Heart right ventricle (tissue), 16 donors: ENCODE measurements at places on chromosomes 13 and 19.

DNA sequence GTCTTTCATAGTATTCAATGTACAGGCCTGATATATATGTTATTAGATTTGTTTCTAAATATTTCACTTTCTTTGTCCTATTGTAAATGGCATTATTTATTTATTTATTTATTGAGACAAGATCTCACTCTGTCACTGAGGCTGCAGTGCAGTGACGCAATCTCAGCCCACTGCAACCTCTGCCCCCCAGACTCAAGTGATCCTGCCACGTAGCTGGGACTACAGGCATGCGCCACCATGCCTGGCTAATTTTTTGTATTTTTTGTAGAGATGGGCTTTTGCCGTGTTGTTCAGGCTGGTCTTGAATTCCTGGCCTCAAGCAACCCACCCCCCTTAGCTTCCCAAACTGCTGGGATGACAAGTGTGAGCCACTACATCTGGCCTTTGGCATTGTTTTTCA is 5.4 kb upstream of the GAS6 start:
- no peak for DNase-seq

DNA sequence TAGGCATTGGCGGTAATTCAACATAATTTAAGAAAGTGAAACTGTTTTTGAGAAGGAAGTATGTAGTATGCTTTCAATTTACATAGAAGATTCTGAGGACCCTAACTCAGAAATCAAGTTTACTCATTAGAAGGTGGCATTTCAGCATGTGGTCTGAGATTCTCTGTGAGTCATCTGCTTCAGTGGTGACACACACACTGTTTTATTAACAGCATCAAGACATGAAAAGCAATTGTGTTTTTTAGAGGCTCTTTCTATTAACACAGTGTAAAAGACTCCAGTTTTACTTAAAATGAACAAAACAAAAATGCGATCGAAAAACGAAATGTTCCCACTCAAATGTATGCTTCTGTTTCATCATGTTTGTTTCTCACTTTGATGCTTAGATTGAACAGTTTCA is 802.1 kb upstream of the SLITRK6 start:
- no peak for DNase-seq

- DNase-seq: no peak
Observed at GRCh38 chr19:47487551-47488515, 3.8 kb upstream of the KPTN start.

DNA sequence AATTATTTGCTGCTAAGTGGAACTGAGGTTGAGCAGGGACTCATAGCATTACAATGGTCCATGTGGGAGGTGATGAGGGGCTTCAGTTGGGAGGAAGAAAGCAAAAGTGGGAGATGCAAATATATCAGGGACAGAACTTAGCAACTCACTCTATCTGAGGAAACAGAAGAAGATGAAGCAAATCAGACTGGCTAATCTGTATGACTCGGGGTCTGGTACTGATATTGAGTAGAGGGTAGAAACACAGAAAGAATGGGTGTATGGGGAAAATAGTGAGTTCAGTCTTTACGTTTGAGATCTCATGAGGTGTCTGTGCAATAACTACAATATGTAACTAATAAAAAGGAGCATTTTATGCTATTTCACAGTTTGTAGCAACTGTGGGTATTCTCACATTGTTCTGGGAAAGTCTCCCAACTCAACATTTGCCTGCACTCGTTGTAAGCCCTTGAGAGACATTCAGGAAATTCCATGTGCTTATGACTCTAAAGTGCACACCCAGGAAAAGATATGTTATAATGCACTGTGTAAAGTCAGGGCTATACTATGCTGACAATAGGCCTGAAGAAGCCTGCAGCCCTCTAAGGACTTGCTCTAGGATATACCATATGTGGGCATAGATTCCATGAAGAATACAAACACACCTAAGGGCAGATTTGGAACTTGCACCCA is 183.5 kb downstream of the SPRY2 start:
- DNase-seq: no peak

GRCh38 chr19:10501971-10502523 is 1.1 kb downstream of the KEAP1 start:
- peak; percentile 81 for DNase-seq

GRCh38 chr13:108728370-108728769 is 99.0 kb downstream of the MYO16 start:
- DNase-seq: no peak

DNA sequence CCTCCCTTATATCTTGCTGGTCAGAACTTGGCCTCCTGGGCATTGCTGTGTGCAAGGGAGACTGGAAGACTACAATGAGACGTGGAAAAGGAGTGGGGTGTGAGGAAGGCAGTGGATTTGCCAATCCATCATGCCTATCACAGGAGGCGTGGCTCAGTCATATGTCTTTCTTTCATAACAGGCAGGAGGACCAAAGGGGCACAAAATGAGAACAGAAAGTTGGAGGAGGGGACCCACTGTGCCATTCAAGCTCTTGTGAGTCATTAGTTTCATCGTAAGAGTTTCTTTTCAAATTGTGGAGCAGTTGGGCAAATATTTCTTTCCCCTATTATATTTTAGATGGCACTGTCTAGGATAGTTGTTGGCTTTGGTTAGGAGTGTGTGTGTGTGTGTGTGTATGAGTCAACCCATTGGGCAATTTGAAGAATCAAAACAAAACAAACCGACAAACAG is 471.5 kb downstream of the TSHZ3 start:
- DNase-seq: no peak

GRCh38 chr13:37640499-37640898 is 41.9 kb upstream of the POSTN start:
- no peak for DNase-seq

- DNase-seq: no peak
Observed at GRCh38 chr13:108787700-108788414, 158.4 kb downstream of the MYO16 start.

- no peak for DNase-seq
Observed at GRCh38 chr13:65722506-65722905, 1507.6 kb downstream of the PCDH9 start.

DNA sequence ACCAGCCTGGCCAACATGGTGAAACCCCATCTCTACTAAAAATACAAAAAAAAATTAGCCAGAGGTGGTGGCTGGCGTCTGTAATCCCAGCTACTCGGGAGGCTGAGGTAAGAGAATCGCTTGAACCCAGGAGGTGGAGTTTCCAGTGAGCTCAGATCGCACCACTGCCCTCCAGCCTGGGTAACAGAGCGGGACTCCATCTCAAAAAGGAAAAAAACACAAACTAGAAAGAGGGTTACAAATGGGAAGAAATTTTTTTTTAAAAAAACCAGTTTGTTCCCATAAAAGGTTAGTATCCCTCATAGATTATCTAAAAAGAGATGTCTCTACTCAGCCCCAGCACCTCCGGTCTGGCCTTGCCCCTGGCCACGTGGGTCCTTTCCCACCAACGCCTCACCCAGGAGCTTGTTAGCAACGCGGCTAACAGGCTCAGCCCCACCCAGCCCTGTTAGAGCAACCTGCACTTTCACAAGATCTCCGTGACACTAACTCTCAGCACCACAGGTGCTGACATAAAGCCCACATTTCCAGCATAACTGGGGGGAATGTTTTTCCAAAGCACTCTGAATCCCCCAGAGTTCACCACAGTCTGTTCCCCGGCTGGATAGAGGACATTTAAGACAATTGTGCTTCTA is 4.3 kb downstream of the DMKN start:
- DNase-seq: no peak

GRCh38 chr13:25237083-25237482 is 50.2 kb downstream of the MTMR6 start:
- DNase-seq: no peak

DNA sequence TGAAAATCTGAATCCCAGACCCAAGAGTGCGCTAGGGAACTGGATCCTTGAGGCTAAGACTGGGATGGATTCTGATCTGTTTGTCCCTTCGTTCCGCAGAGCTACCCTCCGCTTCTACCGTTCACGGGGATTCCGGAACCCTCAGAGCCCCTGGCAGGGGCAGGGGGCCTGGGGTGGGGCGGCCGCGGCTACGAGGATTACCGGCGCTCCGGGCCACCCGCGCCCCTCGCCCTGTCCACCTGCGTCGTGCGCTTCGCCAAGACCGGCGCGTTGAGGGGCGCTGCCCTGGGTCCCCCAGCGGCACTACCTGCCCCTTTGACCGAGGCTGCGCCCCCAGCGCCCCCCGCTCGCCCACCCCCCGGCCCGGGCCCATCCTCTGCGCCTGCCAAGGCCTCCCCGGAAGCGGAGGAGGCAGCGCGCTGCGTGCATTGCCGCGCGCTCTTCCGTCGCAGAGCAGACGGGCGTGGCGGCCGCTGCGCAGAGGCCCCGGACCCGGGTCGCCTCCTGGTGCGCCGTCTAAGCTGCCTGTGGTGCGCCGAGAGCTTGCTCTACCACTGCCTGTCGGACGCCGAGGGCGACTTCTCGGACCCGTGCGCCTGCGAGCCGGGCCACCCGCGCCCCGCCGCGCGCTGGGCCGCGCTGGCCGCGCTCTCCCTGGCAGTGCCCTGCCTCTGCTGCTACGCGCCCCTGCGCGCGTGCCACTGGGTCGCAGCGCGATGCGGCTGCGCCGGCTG is 7.1 kb downstream of the SPRED3 start:
- no peak for DNase-seq

DNA sequence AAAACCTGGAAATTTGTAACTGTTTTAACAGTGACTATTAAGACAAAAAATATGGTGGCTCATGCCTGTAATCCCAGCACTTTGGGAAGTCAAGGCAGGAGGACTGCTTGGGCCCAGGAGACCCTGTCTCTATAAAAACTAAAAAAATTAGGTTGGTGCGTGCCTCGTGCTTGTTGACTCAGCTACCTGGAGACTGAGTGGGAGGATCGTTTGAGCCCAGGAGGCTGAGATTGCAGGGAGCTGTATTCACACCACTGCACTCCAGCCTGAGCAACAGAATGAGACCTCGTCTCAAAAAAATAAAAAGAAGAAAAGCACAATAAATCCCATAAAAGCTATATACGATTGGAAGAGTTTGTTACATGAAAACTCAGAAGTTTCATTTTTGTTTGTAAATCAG is 23.7 kb downstream of the KLF5 start:
- no peak for DNase-seq

GRCh38 chr13:111518161-111518792 is 197.8 kb downstream of the TEX29 start:
- no peak for DNase-seq

DNA sequence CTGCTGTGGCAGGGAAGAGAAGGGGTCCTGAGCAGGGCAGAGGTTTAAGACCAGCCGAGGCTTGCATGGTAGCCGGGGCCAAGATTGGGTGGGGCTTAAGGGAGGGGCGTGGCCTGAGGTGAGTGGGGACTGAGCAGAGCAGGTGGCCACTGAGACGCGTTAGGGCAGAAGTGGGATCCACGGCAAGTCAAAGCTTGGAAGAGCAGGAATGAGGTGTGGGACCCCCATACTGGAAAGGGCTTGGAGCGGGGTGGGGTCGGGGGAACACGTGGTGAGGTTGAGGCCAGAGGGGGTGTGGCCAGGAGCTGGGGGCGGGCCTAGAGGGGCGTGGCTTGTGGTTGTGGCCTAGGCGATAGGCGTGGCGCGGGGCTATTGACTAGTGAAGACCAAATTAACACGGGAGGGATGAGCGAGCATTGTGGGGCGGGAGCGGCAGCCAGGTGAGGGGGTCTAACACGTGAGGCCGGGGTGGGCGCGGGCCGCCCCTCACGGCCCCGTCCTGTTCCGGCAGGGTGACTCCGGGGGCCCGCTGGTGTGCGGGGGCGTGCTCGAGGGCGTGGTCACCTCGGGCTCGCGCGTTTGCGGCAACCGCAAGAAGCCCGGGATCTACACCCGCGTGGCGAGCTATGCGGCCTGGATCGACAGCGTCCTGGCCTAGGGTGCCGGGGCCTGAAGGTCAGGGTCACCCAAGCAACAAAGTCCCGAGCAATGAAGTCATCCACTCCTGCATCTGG is 3.3 kb downstream of the CFD start:
- no peak for DNase-seq

DNA sequence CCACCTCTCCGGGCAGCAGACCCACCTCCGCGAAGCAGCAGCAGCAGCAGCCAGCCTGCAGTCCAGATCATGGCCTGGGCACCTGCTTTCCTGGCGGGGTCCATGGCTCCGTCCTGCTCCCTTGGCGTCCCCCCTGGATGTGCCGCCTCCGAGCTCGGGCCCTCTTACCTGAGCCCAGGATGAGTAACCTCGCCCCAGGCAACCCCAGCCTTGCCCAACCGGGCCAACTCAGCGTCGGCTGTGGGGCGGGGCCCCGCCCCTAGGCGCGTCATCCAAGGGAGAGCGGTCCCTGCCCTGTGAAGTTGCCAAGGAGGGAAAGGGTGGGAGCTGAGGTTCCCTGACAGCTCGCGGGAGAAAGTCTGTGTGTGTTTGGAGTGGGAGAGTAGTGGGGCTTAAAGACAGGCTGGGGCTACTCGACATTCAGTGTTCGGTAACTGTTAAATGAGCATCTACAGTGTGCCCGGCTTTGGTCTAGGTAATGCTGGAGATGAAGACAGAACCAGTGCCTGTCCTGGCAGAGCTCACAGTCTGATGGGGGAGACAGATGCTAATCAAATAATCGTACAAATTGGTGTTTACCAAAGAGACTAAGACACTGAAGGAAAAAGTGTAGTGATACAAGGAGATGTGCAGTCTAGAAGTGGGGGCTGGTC is at the start of gene LYPD3:
Gene LYPD3 (minus strand): TSS at position 141 of the 653 bp plus-strand sequence. CDS start 37 bp downstream, at position 104.
- DNase-seq: peak; percentile 18

- DNase-seq: no peak
Observed at GRCh38 chr13:106367361-106367971, 168.0 kb downstream of the EFNB2 start.

DNA sequence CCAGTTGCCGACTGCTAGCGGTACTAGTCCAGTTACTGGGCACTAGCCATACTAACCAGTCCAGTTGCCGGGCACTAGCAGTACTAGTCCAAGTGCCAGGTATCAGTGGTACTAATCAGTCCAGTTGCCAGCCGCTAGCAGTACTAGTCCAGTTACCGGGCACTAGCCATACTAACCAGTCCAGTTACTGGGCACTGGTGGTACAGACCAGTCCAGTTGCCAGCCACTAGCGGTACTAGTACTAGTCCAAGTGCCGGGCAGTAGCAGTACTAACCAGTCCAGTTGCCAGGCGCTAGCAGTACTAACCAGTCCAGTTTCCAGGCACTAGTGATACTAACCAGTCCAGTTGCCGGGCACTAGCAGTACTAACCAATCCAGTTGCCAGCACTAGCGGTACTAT is 124.1 kb upstream of the MCF2L start:
- DNase-seq: no peak

DNA sequence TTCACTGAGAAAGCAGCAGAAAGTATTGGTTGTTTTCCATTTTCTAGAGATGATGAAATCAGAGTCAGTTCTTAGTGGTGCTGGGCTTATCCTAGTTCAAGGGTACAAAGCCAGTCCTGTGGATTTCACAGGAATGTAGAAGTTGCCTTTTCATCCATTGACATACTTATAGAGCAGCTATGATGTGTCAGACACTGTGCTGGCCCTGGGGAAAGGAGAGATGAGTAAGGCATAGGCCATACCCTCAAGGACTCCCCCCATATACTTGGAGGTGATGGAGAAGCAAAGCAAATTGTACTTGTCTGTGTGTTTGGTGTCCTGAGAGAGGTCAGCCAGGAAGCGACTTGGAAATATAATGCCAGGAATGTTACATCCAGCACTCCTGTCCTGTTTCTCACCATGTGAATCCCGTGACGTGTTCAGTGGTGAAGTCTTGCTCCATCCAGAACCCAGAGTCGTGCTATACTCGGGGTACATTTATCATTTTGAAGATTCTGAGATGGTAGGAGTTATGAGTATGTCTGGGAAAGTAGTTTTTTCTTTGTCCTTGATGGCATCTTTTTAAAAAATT is 22.6 kb downstream of the ERCC5 start:
- no peak for DNase-seq

GRCh38 chr19:55087542-55087901 is 11.9 kb downstream of the EPS8L1 start:
- no peak for DNase-seq
